Cardiac ventricle fibroblast (primary cell): ENCODE measurements at places on chromosomes 2 and 18. TPM values are rescaled to one million over a fixed set of nuclear protein-coding genes. Genes with fewer than 3 reads are reported as not detected.

The BBS5 gene
- total RNA-seq: 5.1 and 6.7 TPM in 2 replicates

The KATNAL2 gene
- total RNA-seq: 4.5 and 6.1 TPM in 2 replicates

The CTAGE1 gene
- total RNA-seq: not detected in 2 replicates

The APOB gene
- total RNA-seq: 0.39 and 0.56 TPM in 2 replicates

The TTR gene
- total RNA-seq: not detected in 2 replicates

The RNF125 gene
- 0.75 and 1.3 TPM in 2 replicates for total RNA-seq

The STPG4 gene
- total RNA-seq: 0.20 TPM in 1 of 2 replicates, not detected in the other

The ALPG gene
- not detected in 2 replicates for total RNA-seq

The SLC40A1 gene
- total RNA-seq: 19.7 and 21.3 TPM in 2 replicates

The MALL gene
- 38.4 and 41.5 TPM in 2 replicates for total RNA-seq

The PCARE gene
- not detected in 2 replicates for total RNA-seq

The TTC21B gene
- total RNA-seq: 7.7 and 19.0 TPM in 2 replicates

The ZNF396 gene
- total RNA-seq: 0.88 and 1.1 TPM in 2 replicates

The BCL11A gene
- 0.05 TPM in 1 of 2 replicates, not detected in the other for total RNA-seq

The GKN2 gene
- total RNA-seq: not detected in 2 replicates

The ASNSD1 gene
- 33.3 and 44.9 TPM in 2 replicates for total RNA-seq

The TMEM237 gene
- 12.2 and 16.4 TPM in 2 replicates for total RNA-seq

The FABP1 gene
- not detected in 2 replicates for total RNA-seq

The NAT8 gene
- not detected in 2 replicates for total RNA-seq

The GCA gene
- total RNA-seq: 0.94 and 1.2 TPM in 2 replicates

The ZEB2 gene
- 54.4 and 63.7 TPM in 2 replicates for total RNA-seq

The UGT1A8 gene
- not detected in 2 replicates for total RNA-seq

The CTNNA2 gene
- not detected in 2 replicates for total RNA-seq
